Lower lobe of right lung (tissue), 2 donors: ENCODE measurements at places on chromosomes 6 and 20.

DNA sequence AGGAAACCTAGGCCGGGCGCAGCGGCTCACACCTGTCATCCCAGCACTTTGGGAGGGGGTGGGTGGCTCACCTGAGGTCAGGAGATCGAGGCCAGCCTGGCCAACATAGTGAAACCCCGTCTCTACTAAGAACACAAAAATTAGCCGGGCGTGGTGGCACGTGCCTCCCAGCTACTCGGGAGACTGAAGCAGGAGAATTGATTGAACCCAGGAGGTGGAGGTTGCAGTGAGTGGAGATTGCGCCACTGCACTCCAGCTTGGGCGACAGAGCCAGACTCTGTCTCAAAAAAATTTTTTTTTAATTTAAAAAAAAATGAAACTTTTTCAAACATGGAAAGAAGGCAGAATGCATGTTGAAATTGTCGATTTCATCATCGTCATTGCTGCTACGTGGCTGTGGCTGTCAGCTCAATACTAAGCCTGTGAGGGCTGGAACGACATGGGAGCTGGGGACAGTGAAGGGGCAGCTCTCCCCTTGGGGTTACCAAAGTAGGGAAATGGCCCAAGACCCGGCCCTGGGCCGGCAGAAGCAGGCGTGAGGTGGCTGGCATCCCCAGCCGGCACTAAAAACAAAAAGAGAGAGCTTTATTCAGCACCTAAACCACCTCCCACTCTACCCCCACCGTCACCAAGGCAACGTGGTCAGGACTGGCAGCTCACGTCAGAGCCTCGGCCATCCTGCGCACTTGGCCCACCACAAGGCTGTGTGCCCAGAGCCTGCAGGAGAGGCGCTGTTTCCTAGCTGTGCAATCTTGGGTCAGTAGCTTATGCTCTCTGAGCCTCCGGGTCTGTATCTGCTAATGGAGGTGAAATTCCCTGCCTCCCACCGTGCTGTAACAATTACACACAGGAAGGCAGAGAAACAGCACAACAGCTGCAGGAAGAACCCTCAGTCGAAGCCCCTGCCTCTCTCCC lies 30.8 kb downstream of the AGPAT4 start:
- DNase-seq = peak; percentile 75

- no peak for DNase-seq
These were observed 69.5 kb downstream of the NOL4L start for GRCh38 chr20:32515631-32516101.

- peak; percentile 58 for DNase-seq
These were observed at the start of gene SIRPA for GRCh38 chr20:1894951-1895673. Gene SIRPA (plus strand): TSS chr20:1895407. CDS start chr20:1895448, 41 bp downstream.

DNA sequence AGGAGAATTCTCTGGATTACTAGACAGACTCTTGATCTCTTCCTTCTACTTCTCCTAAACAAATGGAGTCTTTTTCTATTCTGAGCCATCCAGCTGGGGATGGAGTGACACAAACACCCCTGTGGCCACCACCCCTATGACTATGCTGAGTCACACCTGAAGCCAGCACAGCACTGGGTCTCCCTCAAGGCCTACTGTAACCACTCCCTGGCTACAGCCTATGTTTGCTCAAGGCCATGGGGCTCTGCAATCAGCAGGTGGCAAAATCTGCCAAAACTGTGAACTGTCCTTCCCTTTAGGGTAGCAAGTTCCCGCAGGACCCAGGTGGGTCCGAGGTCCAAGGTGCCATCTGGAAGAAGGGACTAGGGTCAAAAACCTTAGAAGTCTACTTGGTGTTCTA lies 132.3 kb downstream of the TINAG start:
- DNase-seq = no peak

GRCh38 chr6:1436334-1437306 lies 47.2 kb downstream of the FOXF2 start:
- DNase-seq = no peak

DNA sequence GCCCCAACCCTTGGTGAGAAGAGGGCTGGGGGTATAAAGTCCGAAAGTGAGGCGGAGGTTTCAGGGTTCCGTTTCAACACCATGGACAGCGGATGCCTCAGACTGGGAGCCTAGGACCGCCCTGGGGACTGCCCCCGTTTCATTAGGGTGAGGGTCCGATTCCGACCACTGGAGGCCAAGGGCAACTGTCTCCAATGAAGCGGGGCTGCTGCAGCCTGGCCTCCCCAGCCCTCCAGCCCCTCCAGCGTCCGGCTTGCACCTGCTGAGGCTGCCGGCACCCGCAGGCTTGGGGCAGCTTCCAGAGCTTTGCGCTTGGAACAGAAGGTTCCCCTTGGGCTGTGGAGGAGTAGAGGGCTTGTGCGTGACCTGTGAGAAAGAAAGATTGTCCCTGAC lies 39.9 kb downstream of the YTHDF1 start:
- no peak for DNase-seq

- DNase-seq = no peak
These were observed 491.4 kb downstream of the LMBRD1 start for GRCh38 chr6:69305456-69305855.

- DNase-seq = no peak
These were observed 93.6 kb upstream of the UST start for GRCh38 chr6:148653138-148653776.

- no peak for DNase-seq
These were observed 33.9 kb downstream of the TBPL1 start for GRCh38 chr6:133986942-133987341.

DNA sequence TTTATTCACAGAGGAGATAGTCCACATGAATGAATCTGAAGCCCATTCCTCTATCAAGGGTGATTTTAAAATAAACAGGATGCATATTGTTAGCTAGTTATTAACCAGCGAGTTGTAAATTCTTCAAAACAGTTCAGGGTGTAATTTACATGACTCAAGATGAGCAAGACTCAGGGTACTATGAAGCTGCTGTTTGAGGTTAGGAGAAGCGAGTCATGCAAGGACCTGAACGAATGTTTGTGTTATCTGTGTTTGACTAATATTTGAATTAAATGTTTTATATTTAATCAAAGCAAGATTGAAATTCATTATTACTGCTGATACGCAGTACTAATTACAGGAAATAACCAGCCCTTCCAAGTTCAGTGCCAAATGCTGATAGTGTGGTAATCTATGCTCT lies 191.1 kb downstream of the SAMD5 start:
- no peak for DNase-seq

GRCh38 chr6:3789896-3790558 lies 38.5 kb upstream of the PXDC1 start:
- DNase-seq = no peak

DNA sequence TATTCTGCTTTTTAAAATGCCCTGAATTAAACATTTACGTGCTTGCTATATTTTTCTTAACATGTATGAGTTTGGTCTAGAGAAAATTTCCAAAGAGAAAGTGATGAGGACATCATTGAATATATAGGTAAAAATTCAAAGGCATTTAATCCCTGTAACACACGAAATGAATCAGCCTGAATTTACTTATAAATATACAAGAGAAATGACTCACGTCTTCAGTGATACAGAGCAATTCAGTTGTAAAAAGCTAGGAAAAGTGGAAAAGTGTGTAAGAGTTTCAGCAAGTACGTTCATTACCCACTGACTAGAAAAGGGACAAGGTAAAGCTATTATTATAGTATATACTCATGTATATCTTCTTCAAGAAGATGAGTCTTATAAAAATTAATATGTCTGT lies 124.8 kb downstream of the HIVEP1 start:
- no peak for DNase-seq

GRCh38 chr6:126195625-126196236 lies 144.2 kb upstream of the CENPW start:
- no peak for DNase-seq

GRCh38 chr6:105797983-105798453 lies 288.1 kb upstream of the PRDM1 start:
- DNase-seq = no peak

- no peak for DNase-seq
These were observed 52.6 kb downstream of the TRPC4AP start for GRCh38 chr20:35039846-35040489.

- DNase-seq = no peak
These were observed 21.1 kb downstream of the PHACTR2 start for GRCh38 chr6:143698759-143699429.

DNA sequence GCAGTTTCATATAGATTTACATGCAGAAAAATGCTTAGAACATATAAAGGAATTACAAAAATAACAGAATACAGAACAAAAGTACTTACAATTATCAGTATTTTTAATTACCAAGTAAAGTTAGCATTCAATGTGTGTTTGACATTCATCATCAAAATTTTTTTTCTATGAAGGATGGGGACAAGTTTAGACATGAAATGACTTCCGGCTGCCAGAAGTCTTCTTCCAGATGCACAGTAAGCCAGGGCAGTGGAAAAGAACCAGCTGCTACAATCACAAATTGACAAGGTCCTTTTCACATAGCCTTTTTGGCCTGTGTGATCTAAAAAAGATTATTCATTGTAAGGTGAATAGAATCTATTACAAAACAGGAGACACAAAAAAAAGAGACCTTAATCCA lies 73.8 kb downstream of the HUS1B start:
- DNase-seq = no peak

DNA sequence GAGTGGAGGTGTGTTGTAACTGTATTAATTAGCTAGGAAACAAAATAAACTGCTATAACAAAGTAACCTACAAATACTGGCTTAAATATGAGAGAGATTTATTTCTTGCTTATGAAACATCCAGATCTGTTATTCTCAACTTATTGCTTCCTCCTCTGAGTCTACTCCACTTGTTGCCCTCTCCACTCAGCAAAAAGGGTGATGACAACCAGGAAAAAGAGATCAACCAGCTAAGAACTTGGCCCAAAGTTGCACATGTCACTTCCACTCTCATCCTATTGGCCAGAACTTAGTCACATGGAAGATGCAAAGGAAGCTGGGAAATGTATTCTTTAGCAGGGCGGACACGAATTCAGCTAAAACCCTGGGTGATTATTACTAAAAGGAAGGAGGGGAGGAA lies 5.2 kb upstream of the TP53RK start:
- no peak for DNase-seq
